ENCODE measurements at places on chromosomes 2 and 18.
A peak's percentile ranks its signal among the peaks of the same experiment; 100 is the strongest.

GRCh38 chr18:41599466-41599865, 355.6 kb upstream of the PIK3C3 start:
- no peak for DNase-seq

GRCh38 chr2:169877398-169877797, 50.1 kb downstream of the UBR3 start:
- no peak for DNase-seq

- no peak for DNase-seq
Measured at GRCh38 chr18:73724958-73725357, 422.7 kb downstream of the FBXO15 start.

DNA sequence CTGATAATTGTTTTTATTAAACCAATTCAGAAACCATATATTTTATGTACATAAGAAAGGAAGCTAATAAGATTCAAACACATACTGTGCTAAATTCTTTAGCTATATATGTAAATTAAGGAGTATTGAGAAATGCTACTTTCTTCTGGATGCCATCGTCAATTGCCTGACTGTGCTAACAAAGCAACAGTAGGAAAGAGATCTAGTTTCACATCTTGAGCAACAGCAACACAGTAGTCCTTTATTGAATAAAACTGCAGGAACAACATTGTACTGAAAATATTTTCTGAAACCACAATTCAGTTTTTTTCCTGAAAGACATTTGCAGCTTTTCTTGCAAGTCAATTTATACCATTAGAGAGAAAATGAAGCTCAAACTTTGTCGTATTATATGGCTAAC, 1404.9 kb upstream of the SLC39A10 start:
- no peak for DNase-seq

DNA sequence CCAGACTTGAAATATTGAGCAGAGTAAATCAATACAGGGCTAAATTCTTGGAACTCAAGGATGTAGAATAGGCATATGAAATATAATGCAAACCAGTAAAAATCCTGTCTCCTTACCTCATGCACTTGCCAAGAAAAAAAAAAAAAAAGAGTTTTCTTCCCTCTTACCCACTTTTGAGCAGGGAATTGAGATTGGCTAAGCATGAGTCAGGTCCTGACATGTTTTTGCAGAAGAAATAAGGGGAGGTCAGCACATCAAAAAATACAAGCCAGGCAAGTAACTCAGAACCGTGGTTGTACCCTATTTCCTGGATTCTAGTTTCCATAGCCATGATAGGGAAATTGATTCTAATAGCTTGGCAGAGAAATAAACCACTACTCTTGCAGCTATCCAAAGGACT, 1526.7 kb downstream of the LRP1B start:
- DNase-seq: no peak

- no peak for DNase-seq
Measured at GRCh38 chr2:219733106-219733505, 105.7 kb downstream of the SLC4A3 start.

DNA sequence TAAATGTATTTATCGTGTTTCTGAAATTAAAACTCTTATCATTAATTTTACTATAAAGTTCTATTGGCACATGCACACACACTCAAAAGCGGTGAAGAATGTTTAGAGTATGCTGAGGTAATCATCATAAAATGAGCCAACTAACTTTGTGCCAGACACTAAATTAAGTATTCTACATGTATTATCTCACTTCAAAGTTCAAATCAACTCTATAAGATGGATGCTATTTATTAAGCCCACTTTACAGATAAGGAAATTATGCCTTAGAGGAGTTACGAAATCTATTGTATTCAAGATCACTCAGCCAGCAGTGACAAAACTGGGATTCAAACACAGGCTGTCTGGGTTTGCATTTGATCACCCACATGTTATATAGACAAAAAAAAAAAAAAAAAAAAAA, 24.9 kb downstream of the OLA1 start:
- DNase-seq: no peak

DNA sequence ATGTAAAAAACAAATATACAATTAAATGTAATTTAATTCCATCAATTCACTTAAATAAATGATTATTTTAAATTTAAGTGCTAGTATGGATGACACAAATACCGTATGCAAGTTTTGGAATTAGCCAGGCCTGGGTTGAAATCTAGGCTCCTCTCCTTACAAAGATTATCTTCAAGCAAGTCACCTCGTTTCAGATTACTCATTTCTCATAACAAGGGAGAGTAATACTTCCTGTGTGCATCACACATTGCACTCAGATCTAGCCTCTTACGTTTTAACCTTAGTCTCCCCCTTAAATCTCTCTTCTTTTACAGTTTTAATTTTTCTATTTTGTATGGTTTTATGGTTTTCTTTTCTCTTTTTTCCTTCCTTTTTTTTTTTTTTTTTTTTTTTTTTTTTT, 1475.9 kb upstream of the NXPH2 start:
- DNase-seq: no peak

- DNase-seq: no peak
Measured at GRCh38 chr2:197383825-197384224, 51.0 kb downstream of the SF3B1 start.

DNA sequence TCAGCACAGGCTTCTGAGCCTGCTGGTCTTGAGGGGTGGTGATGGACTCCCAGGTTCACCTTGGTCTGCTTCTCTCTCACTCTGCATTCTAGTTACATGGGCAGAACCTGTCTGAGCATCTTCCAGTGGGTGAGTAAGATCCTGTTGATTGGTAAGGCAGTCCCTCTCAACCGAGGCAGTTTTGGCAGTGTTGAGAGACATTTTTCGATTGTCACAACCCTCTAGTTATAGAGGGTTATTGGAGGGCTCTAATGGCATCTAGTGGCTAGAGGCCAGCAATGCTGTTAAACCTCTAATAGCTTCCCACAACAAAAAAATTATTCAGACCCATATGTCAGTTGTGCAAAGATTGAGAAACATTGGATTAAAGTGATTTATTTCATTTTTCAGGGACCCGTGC, 9.3 kb upstream of the MGAT5 start:
- DNase-seq: no peak

DNA sequence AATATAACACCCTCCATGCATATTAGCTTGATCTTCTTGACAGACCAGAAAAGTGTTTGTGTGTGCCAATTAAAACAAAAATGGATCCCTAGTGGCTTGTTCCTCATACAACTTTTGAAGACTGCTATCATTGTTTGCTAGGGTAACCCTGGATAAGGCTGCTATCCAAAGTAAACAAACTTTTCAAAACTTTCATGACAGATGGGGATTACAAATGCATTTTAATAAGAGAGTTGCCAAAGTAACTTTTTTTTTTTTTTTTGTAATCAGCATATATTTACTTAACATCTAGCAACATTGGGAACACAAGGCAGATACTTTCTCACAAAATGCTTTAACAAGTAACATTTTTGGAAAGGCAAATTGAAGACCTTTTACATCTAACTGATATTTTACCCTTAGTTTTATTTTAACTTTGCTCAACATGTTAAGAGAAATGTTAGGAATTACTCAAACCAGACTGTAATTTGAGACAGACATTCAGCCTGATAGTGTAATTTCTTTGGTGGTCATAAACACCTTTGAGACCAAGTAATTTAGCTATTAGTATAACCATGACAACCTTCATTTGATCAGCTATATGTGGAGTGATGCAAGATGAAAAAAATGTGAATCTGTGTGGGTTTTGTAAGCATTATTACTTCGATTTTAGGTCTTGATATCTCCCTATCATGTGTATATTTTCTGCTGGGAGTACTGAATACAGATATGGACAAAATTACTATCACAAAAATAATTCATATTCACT, 300.9 kb downstream of the ARHGAP15 start:
- no peak for DNase-seq

- DNase-seq: peak; percentile 33
Measured at GRCh38 chr2:223477318-223477717, 124.8 kb downstream of the SCG2 start.

GRCh38 chr2:213046431-213046830, 105.0 kb downstream of the IKZF2 start:
- no peak for DNase-seq

GRCh38 chr18:59623456-59624368, 73.5 kb downstream of the CCBE1 start:
- no peak for DNase-seq

DNA sequence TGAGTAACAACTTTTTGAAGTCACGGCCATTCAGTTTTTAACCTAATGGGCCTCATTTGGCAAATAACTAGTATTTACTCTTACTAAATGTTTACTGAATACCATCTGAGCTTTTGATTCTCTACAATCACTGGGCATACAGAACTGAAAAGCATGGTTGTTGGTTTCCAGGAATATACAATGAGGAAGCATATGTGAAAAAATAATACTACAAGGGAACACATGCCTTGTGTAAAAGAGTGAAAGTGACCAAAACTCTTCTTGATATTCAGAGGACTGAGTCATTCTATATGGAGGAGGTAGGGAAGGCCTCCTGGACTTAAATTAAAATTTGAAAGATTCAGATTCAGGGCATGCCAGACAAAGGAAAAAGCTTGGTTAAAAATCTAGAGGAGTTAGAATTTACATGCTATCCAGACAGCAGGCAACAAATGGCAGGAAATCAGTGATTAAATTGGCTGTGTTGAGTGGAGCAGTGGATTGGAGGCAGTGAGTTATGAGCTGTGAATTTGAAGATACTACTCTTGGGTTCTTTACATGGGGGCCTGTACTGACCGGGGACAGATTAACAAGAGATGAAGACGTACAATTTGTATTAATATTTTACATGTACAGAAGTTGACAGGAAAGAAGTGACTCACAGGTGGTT, 53.6 kb upstream of the NRXN1 start:
- no peak for DNase-seq

- DNase-seq: no peak
Measured at GRCh38 chr2:235279965-235280364, 213.9 kb upstream of the AGAP1 start.

DNA sequence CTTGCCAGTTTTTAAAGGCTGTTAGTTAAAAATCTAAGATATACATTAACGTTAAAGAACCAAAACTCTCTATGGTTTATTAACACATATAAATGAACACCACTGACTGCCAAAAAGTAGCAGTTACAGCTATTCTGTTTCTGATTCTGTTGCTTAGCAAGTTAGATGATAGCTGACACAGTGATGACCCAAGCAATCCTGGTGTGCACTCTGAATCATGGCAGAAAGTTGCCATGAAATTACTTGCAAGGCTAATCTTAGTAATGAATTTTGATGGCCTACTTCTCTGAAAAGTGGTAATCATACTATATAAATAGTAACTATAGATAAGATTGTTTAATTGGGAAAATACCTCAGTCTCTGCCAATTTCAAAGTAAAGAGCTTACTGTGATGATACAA, 57.7 kb downstream of the ROCK2 start:
- no peak for DNase-seq

DNA sequence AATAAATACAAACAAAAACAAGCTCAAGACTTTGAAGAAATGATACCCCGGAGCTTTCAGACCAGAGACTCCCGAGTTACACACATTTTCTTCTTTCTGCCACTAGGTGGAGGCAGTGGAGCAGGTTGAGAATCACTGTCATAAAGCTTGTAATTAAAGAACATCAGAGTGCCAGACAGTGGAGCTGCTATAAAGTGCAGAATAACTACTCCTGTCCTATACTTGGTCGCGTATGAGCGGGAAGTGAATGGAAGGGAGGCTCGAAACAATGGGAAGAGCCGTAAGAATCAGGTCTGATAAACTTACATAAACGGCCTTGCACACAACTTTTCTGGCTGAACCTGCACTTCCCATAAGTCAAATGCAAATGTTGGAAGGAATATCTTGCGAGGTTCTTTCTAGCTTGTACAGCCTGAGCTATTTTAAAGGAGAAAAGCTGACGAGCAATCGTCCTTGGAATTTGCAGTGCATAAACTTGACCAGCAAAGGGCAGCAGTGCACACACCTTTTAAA, 189.0 kb downstream of the RPIA start:
- peak; percentile 44 for DNase-seq

DNA sequence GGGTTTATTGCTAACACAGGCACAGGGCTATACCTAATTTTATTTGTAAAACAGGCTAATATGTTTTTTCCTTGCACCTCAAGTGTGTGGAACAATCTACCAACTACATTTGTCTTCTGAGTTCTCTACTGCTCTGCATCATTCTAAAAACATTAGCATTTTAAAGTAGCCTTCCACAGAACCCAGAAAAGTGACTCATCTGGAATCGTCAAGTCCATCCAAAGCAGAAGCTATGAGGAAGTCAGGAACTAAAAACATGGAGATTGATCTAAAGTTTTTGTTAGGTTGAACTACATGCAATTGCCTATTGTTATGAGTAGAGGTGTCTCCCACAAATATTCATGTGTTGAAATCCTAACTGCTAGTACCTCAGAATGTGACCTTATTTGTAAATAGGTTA, 70.9 kb downstream of the SUCLG1 start:
- no peak for DNase-seq

- no peak for DNase-seq
Measured at GRCh38 chr2:157318884-157319283, 6.7 kb downstream of the ERMN start.

- DNase-seq: no peak
Measured at GRCh38 chr18:34710458-34710914, 388 bp downstream of the DTNA start.

DNA sequence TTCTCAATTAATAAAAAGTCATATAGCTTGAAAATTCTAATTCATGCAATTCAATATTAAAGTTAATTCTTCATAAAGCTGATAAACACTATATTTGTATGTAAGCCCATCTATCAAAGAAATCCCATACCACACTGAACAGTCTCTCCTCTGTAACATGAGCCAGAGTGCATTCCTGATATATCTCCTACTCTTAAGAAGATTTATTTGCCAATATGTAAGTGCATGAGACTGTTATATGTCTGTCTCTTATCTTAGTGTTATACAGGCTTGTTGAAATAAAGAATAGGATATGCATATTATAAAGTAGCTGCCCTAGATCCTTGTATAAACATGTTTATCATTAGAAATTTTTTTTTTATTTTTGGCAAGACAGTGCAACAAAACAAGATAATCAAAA, 40.4 kb upstream of the TTC32 start:
- DNase-seq: no peak

GRCh38 chr2:59957504-59957903, 596.0 kb downstream of the BCL11A start:
- no peak for DNase-seq

DNA sequence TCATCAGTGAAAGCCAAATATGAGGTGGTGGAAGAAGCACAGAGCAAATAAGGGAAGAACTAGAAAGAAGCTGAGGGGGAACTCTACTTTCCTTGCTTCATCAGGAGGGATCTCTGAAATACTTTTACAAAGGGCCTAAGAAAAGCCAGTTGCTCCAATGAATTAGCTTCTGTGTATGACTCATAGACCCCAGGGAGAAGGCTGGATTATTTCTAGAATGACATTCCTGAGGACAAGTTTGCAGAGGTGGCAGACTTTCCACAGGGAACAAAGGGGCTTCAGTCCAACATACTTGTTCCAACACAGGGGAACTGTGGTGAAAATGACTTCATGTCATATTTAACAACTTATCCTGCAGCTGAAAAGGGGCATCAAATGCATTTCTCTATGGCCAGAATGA, 29.0 kb downstream of the DOK1 start:
- peak; percentile 53 for DNase-seq

- DNase-seq: no peak
Measured at GRCh38 chr18:53004798-53005197, 664.8 kb downstream of the DCC start.

Data from RCC 7860 (cell line).